ENCODE measurements at places on chromosomes 6 and 20.
A peak's percentile ranks its signal among the peaks of the same experiment; 100 is the strongest.

GRCh38 chr20:4484379-4484997 is 237.2 kb upstream of the PRND start:
- no peak for DNase-seq

DNA sequence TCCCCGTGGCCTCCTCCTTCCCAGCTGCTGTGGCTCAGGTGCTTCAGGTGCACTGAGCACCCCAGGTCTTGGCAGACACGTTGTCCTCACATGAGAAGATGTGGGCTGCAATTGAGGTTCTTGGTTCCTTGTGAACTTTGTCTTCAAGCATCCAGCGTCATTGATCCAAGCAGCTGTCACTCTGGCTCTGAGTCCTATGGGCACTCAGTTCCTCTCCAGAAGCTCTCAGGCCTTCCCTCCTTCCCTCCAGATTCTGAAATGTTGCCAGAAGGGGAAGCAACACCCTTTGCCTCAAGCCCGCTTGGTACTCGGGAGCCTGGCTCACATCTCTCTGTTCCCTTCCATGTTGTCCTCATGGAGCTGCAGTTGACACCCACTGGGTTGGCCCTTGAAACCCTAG is 8.4 kb upstream of the MRGBP start:
- no peak for DNase-seq

DNA sequence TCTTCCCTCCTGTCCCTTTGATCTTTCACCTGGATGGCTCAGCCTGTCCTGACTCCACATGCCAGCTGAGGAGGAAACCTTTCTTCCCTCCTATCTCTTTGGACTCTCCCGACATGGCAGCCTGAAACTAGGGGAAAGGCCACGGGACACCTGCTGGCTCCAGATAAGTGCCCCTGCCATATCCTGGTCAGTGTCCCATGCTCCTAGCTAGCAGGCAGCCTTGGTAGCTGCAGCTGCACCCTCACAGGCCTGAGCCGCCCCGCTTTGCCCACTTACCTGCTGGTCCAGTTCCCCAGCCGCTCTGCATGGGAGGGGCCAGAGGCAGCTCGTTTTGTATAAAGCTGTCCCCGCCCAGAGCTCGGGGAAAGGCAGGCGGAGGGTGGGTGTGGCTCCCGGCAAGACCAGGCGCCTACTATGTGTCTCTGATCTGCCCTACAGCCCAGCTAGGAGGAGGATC is 7.4 kb upstream of the SLC52A3 start:
- DNase-seq: no peak

DNA sequence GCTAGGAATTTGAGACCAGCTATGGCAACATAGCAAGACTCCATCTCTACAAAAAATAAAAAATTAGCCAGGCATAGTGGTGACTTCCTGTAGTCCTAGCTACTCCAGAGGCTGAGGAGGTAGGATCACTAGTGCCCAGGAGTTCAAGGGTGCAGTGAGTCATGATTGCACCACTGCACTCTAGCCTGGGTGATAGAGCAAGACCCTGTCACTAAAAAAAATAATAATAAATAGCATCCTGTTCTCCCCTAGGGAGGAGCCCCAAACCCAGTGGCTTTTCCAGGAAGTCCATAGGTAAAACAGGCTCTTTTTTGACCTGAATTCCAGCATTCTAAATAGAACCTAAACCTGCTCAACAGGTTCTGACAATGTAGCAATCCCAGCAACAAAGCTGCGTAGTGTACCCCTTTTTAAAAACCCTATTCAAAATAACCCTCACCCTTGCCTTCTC is 192.0 kb downstream of the ALDH8A1 start:
- DNase-seq: no peak

- no peak for DNase-seq
These were observed 6.5 kb upstream of the SCRT2 start for GRCh38 chr20:682123-682522.

DNA sequence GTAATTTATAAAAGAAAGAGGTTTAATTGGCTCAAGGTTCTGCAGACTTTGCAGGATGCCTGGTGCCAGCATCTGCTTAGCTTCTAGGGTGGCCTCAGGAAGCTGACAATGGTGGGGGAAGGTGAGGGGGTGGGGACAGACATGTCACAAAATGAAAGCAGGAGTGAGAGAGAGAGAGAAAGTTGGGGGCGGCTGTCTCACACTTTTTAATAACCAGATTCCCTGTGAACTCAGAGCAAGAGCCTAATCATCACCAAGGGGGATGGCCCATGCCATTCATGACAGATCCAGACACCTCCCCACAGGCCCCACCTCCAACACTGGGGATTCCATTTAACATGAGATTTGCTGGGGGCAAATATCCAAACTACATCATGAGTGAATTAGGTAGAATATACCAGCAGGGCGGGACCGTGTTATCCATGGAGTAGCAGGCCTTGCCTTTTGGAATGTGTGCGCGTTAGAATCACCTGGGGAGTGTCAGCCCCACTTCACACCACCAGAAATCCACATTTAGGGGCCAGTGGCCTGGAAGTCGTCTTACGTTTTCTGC is 258.8 kb downstream of the CDH4 start:
- no peak for DNase-seq

DNA sequence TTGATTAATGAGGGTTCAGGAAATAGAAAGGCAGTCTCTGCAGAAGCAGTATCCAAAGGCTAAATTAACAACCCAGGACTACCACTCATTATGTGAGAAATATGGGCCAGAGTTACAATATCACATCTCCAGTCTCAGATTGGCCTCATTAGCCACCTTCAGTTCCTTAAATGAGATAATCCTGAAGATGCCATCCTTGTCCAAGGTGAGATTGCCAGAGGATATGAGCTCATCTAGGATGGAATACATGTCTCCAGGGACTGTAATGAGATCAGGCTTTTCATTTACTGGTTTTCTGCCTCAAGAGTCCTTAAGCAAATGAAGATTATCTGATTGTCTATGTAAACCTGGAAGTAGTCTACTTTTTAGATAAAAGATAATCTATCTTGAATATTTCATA is 196.3 kb downstream of the FUT9 start:
- DNase-seq: no peak

GRCh38 chr6:35919827-35920751 is 809 bp downstream of the SRPK1 start:
- peak; percentile 66 for DNase-seq

GRCh38 chr6:53154794-53155193 is 6.2 kb upstream of the GCM1 start:
- DNase-seq: no peak

GRCh38 chr20:3660262-3661059 is 2.7 kb downstream of the GFRA4 start:
- DNase-seq: no peak

- no peak for DNase-seq
These were observed 137.7 kb downstream of the RCAN2 start for GRCh38 chr6:46353528-46353927.

DNA sequence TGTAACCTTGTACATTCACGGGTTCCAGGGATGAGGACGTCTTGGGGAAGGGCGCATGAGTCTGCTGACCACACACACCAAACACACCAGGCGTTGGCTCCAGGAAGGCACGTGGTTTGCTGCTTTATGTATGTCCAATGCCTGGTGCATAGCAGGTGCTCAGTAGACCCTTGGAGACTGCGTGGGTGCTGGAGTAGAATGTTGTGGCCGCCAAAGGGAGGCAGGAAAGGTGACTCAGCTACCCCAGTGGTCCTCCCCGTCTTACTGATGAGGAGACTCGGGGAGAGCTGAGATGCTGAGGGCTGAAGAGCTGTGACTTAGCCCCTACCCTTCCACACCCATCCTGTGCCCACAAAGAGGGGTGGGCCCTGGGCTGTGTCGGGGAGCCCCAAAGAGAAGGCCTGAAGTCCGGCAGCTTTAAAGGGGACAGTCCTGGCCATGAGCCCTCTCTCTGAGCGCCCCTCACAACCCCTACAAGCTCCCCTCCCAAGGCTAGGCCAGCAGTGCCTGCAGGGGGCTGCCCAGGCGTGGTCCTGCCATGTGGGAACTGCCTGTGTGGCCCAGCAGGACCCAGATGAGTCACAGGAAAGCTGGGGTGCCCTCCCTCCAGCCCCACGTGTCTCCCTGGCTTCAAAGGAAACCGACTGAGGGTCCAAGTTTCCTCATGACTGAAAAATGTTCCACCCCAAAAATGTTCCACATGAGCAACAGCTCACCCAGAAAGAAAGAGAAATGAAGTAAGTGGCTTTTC is 28.0 kb upstream of the PTGIS start:
- peak; percentile 62 for DNase-seq

DNA sequence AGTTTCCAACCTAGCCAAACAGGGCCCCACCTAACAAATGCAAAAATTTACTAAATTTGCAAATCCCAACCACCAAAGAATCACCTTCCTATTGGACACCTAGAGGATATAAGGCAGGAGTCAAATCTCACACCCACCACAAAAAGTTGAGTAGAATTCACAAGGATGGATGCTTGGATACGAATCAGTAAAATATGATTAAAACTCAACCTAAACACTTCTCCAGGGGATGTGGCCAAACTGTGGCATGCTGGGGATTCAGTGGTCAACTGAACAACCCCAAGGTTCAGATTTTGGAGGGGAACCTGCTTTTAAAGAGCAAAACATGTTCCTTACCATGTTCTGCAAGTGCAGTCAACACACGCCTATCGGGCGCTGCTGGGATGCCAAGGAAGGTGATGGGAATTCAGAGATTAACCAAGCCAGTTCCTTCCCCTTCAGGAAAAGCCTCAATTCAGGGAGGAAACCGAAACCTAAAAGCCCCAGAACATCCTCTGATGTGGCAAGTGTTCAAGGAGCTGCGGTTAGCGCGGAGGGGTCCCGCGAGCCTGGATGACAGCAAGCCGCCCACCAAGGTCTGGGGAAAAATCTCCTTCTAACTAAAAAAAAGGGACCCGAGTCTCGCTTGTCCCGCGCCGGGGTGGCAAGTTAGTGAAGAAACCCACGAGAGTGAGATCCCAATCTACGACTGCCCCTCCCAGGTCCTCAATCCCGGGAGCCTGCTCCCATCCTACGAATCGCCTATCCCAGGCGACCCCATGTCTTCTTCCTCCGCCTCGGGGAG is 902 bp downstream of the SAMHD1 start:
- DNase-seq: peak; percentile 15

GRCh38 chr6:134435814-134436280 is 117.9 kb upstream of the SGK1 start:
- DNase-seq: no peak

DNA sequence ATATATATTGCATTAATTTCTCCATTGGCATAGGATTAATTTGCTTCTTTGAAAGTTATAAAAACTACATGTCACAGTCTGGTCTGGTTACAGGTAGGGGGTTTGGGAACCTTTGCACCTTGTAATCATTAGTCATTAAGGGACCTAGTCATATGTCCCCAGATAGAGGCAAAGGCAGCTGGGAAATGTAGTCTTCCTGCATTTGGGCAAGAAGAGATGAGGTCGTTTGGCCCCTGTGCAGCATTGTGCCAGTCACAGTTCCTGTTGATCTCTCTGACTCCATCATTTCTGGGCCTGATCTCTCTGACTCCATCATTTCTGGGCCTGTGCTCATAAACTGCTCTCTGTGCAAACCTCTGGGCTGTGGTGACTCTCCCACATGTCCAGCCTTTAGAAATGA is 73.2 kb downstream of the BCKDHB start:
- DNase-seq: peak; percentile 15

- DNase-seq: no peak
These were observed 1.3 kb downstream of the VWA7 start for GRCh38 chr6:31775633-31776484.

GRCh38 chr20:54086507-54087039 is 16.2 kb upstream of the BCAS1 start:
- DNase-seq: peak; percentile 52

DNA sequence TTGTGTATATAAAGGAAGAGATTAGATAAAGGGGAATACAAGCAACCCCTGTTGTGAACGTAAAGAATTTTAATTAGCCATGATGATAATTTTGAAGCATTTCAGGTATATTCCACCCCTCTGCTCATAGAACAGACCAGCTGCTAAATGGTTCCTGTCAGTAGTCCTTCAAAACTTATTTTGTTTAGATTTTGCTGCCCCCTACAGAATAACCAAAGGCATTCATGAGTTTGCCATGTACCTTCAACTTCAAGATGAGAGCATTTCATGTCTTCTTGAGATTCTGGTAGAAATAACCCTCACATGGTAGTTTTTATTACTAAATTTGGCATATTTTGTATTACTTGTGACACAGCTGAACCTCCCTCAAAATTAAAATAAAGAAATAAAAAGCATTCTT is 1586.7 kb downstream of the HACE1 start:
- DNase-seq: peak; percentile 12

- no peak for DNase-seq
These were observed 28.1 kb downstream of the SLC52A3 start for GRCh38 chr20:740162-740561.

- no peak for DNase-seq
These were observed 51.2 kb upstream of the SLCO4A1 start for GRCh38 chr20:62591122-62591468.

GRCh38 chr6:47439348-47439668 is 38.3 kb upstream of the CD2AP start:
- DNase-seq: no peak

DNA sequence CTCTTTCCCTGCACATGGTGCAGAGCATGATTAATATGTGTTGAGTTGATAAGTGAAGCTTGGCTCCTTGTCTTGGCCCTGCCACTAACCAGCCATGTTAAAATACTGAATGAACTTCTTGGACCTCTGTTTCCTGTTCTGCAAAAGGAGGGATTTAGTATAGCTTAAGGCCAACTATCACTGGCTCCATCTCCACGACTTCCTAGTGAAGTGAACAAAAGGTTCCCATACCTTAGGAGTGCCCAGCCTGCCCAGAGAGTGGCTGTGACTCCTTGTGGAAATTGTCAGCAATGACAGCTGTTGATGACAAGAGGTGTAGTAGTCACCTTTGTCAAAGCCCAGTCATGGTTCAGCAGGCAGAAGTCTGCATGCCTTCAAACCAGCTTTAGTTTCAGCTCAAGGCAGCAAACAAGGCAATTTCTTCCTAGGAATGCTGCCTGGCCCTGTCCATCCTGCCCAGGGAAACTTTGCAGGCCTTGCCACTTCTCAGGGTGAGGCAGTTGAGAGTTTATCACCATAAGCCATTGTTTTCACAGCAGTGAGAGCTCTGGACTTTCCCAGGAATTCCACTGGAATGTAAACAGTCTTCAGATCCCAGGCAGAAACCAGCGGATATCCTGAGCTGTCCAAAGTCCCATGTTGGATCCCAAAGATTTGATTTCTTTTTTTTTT is 169.7 kb upstream of the TNFAIP3 start:
- peak; percentile 95 for DNase-seq

GRCh38 chr20:63911176-63911575 is 16.2 kb downstream of the DNAJC5 start:
- DNase-seq: no peak

GRCh38 chr20:50582092-50582491 is 71.9 kb downstream of the PTPN1 start:
- DNase-seq: no peak

GRCh38 chr6:139364302-139364981 is 10.0 kb downstream of the CITED2 start:
- DNase-seq: peak; percentile 63

GRCh38 chr6:69875715-69876114 is 9.4 kb downstream of the COL19A1 start:
- no peak for DNase-seq

DNA sequence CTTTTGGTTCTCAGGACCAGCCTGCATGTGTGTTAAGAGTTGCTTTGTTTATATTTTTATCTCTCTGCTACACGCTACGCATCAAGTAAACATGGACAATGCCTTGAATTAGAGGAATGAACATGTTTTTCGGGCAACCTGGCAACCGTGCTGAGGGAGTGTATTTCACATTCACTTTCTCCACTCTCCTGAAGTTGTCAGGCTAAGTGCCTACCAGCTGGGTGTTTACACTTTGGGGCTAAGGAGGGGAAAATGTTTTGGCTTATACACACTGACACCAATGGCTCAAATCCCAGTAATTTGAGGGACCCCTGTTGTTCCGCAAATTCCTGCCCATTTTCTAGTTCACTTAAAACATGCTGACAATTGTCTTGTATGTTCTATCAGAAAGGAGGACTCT is 141.5 kb upstream of the PDE7B start:
- DNase-seq: no peak
